GM04503 (cell line): ENCODE measurements at places on chromosomes 11 and 22.
A peak's percentile ranks its signal among the peaks of the same experiment; 100 is the strongest.

GRCh38 chr11:18890615-18891014, 48.6 kb downstream of the MRGPRX1 start:
- no peak for DNase-seq

DNA sequence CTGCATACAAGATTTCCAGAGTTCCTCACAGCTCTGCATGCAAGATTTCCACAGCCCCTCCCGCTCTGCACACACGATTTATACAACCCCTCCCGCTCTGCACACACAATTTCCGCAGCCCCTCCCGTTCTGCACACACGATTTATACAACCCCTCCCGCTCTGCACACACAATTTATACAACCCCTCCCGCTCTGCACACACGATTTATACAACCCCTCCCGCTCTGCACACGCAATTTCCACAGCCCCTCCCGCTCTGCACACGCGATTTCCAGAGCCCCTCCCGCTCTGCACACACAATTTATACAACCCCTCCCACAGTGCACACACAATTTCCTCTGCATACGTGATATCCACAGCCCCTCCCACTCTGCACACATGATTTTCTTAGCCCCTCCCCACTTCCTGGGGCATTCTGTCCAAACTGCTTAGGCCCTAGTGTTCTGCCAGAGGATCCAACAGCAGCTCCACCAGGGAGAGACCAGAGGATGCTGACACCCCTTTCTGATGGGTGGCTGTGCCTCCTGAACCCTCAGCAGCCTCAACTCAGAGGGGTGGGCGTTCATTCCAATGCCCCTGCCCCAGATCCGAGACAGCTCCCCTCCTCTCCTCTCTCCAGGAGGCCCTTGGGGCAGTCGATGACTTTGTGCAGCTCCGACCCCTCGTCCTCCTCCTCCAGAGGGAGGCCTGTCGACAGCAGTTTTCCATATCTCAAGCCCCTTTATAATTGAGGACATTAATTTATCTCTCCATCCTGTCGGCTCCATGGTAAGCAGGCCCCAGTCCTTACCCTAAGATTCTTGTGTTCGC, 671.7 kb downstream of the BRD1 start:
- DNase-seq, result no peak

DNA sequence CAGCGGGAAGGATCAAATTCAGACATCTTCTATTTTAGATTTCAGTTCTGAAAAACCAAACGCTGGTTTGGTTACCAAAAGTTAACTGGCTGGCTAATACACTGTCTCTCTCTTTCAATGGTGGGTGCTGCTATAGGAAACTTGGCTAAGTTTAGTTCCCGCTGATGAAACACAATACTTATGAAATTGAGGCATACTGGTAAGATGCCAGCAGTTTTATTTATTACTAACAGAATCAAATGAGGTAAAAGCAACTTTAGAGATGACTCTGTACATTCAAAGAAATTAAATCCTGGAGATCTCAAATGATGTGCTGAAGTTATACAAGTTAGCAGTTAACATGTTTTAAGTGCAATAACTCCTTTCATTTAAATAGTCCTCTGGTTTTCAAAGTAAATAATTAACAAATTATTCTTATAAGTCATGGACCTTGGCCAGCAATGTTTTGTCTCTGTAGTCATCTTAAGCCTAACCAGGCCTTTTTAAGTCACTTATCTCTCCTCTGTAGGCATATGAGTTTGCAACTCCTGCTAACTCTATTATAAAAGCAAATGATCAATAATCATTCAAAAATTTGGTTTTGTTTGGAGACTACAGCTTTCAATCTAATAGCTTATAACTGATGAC, 54.8 kb downstream of the PAK1 start:
- no peak for DNase-seq

DNA sequence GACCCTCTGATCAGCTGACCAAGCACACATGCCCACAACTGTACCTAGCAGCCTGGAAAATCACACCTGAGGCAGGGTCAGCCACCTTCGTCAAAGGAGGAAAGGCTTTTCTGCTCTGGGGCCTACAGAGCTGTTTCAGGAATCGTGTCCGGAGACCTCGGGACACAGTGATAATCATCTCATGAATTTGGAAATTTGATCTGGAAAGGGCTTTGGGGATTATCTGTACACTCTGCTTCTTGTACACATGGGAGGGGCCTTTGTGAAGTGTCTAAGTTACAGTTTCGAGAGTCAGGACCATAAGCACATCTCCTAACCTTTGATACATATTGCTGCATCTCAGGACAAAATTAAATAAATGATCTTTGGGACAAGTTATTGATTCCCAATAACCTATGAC, 1421.2 kb upstream of the TENM4 start:
- DNase-seq, result no peak

DNA sequence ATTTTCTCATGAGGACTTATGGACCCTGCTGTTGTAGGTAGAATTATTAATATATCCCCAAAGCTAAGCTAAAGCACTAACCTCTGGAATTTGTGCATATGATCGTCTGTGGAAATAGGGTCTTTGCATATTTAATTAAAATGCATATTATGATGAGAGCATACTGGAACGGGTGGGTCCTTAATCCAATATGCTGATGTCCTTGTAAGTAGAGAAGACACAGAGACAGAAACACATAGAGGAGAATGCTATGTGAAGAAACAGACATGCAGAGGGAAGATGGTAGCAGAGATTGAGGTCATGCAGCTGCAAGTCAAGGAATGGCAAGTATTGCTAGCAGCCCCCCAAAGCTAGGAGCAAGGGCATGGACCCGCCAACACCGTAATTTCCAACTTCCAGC, 439.2 kb downstream of the LRRC4C start:
- no peak for DNase-seq

DNA sequence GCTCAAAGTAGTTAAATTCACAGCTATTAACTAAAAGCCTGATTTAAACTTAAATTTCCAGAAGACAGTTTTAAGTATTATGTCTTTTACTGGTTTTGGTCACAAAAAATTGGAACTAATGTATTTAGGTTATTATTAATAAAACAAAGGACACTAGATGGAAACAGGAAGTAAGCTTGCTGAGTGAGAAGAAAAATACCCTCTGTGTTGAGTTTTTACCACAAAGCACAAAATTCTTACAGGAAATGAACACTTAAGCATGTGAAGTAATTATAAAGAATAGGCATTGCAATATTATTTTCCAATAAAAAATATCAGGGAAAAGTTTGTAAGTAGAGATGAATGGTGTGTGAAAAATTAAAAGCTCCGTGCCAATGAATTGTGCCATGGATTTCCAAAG, 46.3 kb downstream of the PIK3C2A start:
- DNase-seq, result no peak

GRCh38 chr11:87536016-87536415, 498.3 kb downstream of the TMEM135 start:
- DNase-seq, result no peak

DNA sequence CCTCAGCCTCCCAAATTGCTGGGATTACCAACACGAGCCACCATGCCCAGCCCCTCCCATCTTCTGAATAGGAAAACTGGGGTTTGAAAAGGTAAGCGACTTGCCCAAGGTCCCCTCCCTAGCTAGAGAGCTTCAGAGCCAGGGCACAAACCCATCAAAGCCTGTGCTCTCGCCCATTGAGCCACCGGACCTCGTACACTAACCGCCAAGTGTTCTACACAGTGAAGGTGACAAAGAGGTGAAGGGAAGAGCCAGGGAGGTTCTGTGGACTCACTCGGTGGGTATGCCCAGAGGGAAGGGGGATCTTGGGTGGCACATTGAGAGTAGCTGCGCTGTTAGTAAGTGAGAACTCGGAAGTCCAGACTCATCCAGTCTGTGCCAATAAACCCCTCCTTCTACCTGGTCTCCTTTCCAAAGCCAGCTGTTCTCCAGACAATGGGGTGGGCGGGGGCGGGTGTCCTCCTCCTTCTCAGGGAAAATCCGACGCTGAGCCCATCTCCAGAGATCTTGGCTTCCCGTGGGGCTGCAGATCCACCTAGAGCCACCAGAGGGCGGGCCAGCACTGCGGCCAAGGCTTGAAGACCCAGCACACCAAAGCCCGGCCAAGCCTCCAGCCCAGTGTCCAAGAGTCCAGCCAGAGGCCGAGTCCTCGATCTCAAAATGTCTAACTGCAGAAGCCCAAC, 3.2 kb upstream of the RTN4RL2 start:
- DNase-seq, result peak; percentile 31

- DNase-seq, result no peak
Measured at GRCh38 chr11:3631331-3631730, 10.5 kb downstream of the ART5 start.

GRCh38 chr11:1694064-1694845, 2.7 kb upstream of the KRTAP5-6 start:
- no peak for DNase-seq

- DNase-seq, result no peak
Measured at GRCh38 chr11:103970701-103971249, 65.7 kb upstream of the DDI1 start.

- no peak for DNase-seq
Measured at GRCh38 chr11:70663815-70664214, 265.5 kb downstream of the CTTN start.

DNA sequence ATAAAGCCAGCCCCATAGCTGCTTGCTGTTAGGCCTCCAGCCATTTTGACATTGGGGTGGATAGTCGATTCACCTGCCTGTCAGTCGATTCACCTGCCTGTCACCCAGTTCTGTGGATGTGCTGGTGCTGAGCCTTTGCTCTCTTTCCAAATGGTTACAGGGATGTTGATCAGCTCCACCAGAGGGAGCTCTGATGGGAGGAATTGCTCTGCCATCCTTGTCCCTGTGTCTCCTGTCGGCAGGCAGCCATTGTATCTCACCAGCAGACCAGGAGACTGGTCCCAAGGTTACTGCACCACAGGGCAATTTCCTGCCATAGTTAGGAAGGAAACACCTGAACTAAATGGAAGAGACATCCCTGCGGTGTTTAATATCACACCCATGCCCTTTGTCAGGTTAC, 6.1 kb downstream of the MPEG1 start:
- no peak for DNase-seq

DNA sequence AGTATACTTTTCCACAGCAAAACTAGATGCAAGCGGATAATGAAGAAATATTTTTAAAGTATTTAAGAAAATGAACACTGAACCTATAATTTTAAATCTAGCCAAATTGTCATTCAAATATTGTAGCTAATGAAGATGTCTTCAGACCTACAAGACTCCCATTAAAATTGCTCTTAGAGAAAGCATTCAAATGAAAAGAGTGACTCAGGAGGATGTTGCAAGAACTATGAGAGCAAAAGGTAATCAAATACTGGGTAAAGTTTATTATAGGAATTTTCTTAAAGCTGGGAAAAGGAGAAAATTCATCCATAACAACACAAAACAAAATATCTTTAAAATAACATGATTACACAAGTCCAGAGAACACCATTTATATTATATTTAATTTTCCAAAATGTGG, 5.4 kb upstream of the POU2AF1 start:
- no peak for DNase-seq

- DNase-seq, result no peak
Measured at GRCh38 chr11:69368119-69368880, 74.3 kb downstream of the MYEOV start.

- DNase-seq, result no peak
Measured at GRCh38 chr11:45217991-45218390, 68.2 kb downstream of the SYT13 start.

GRCh38 chr11:120898568-120898967, 125.3 kb upstream of the TBCEL start:
- no peak for DNase-seq

DNA sequence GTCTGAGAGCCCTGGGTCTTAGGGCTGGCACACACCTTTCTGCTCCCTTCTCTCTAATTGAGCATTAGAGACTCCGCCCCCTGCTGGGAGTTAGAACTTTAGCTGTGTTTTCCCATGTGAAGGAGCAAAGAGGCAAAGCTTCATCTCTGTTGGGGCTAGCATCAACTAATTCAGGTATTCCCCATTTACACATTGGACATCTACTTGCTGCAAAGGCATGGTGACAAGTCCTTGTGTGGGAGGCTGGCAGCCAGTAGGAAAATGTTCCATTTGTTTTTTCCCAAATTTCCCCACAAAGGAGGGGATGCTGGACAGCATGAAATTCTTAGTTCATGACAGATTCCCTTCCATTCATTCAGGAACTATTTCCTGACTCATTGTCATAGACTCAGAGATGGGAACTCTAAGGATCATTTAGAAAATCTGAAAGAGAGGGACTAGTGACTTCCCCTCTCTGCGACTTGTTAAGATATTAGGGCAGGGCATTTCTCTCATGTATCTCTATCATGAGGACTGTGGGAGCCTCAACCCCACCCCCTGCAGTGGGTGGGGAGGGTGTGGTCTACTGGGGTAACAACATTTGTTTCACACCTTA, 3.6 kb downstream of the CD44 start:
- peak; percentile 63 for DNase-seq

GRCh38 chr11:43601511-43601910, 79.0 kb upstream of the HSD17B12 start:
- DNase-seq, result no peak

- no peak for DNase-seq
Measured at GRCh38 chr11:133579165-133580031, 47.1 kb upstream of the OPCML start.
